Heart left ventricle (tissue), 16 donors: ENCODE measurements at places on chromosomes 6 and 20.
A peak's percentile ranks its signal among the peaks of the same experiment; 100 is the strongest.

DNA sequence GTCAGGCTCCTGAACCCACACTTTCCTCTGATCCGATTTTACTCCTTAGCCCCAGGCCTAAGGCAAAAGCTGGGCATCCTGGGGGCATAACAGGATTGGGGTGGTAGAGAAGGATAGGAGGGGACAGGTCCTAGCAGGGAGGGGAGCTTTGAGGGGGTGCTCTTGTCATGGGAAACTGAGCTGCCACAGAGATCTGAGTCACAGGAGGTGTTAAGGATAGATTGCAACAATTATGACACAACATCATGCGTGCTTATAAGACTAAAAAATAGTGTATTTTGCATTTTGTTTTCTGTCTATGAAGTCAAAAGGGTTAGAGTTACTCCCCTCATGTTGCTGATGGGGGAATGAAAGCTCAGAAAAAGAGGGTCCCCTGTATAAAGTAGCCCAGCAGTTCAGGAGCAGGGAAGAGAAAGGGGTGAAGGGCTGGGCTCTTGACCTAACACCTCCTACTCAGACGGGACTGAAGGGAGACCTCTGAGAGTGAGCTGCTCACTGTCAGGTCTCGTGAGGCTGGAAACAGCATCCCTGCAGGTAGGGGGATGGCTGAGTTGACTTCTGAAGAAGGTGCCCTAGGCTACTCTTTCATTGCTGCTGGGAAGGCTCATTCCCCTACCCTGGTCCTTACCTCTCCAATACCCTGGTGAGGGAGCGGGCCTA lies 2.0 kb downstream of the GLP1R start:
- no peak for DNase-seq

- no peak for DNase-seq
These were observed 199.1 kb downstream of the ERMARD start for GRCh38 chr6:169950558-169950957.

- DNase-seq: peak; percentile 88
These were observed 58.6 kb upstream of the SNX9 start for GRCh38 chr6:157764178-157765068.

- no peak for DNase-seq
These were observed 100.0 kb upstream of the CNR1 start for GRCh38 chr6:88266126-88266525.

DNA sequence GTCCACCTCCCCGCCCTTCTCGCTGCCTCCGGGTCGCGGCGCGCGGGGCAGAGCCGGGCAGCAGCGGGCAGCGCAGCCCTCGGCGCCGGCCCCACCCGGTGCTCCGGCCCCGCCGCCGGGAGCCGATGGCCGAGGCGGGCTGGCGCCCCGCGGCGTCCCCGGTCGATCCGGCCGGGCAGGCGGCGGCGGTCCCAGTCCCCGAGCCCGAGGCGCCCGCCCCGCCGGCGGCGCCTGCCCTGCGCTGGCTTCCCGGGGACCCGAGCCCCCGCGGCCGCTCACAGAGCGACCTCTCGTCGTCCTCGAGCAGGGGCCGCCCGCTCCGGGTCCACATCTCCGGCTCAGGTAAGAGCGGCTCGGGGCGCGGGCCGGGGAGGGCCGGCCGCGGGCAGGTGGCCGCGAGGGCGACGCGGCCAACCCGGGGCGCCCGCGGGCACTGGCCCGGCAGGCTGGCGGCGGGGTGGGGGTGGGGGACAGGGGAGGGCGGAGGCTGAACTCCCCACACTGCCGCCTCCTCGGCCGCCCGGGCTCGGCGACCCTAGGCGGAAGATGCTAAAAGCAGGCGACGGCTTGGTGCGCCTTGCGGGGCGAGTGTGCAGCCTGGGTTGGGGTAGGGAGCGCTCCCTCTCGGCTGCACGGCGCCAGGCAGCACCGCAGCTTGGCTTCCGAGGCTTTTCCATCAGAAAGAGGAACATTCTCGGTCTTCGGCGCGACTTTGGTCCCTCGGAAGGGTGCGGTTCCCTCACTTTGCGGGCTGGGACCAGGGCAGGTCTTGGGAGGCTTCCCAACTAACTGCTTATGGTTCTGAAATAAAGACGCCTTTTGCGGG lies 25.6 kb upstream of the FUCA2 start:
- DNase-seq: peak; percentile 85
